ENCODE measurements at places on chromosomes 7 and 10.

GRCh38 chr7:139613971-139614411 lies 90.5 kb downstream of the CLEC2L start:
- no peak for DNase-seq

GRCh38 chr10:21292763-21293517 lies 232.5 kb downstream of the SKIDA1 start:
- no peak for DNase-seq

GRCh38 chr10:17240616-17241015 lies 12.6 kb downstream of the VIM start:
- DNase-seq, result no peak

DNA sequence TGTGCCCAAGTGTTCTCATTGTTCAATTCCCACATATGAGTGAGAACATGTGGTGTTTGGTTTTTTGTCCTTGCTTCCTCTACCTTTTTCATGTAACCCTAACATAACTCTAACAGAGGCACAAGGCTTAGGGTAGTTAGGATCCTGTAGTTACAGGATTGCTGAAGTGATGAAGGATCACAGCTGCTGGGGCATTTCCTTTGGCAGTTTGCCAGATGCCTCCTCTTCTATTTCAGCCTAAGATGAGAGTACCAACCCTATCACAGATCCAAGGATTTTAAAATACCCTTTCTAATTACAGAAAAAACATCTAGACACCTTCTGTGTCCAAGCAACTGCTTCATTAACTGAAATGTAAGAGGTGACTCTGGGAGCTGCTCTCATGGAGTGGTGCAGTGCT lies 141.7 kb upstream of the COL1A2 start:
- no peak for DNase-seq

- no peak for DNase-seq
Observed at GRCh38 chr10:33215635-33216034, 118.8 kb downstream of the NRP1 start.

DNA sequence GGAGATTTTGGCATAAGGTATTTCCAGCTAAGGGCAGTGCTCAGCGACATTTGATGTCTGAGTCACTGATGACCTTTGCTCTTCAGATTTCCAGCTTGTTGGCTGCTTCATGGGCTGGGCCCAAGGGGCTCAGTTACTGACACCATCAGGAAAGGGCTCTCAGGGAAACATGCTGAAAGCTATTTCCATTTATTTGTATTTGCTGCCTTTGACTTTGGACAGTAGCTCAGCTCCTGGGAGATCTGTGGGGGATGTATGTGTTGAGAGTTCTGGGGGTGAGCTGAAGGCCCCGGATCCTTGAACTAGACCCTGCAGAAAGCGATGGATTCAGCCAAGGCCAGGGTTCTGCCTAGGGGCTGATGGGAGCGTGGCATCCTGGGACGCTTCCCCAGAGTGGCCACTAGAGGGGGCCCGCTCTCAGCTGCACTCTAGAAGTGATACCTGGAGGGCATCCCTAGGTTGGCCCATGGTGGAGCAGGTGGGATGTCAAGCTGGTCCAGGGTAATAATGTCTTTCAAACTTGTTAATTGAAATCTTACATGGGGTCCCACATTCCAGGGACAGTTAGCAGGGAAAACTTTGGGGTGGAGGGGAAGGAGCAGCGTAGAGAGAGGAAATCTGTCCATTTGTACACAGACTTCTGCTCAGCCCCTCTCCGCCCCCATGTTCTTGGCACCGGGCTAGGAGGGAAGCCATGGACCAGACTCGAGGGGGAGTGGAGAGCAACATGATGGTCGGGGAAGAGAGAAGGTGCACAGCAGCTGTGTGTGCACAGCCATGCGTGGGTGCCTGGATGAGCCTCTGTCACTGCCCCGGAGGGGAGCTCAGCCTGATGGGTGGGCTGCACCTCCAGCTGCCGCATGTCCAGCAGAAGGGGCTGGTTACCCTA lies 3.0 kb upstream of the BTBD16 start:
- peak; percentile 63 for DNase-seq

DNA sequence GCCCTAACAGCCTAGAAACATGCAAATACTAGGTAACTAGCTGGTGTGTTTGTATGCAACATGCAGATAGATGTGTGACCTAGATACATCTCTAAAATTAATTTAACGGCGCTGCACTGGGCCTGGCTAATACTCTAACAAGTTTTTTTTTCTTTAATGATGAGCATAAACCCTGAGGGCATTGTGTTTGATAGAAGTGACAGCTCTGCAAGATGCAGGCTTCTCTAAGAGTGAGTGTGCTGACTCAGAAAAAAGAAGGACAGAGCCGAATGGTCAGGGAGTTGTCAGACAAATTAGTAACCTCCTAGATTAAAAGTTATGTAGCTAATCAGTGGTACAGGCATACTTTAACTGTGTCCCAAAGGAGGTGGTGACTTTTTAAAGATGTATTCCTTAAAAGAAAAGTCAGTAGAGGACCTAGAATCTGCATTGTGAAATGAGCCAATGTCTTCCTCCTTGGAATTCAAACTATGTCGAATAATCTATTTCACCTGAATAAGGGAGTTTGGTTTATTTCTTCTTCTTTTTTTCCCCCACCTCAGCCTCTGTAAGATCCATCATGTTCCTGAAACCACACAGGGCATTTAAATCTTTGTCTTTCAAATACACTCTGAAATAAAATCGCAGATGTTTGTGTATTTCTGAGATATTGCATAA lies 315.1 kb downstream of the GFRA1 start:
- no peak for DNase-seq

- DNase-seq, result no peak
Observed at GRCh38 chr7:1384113-1384415, 75.2 kb downstream of the MICALL2 start.

DNA sequence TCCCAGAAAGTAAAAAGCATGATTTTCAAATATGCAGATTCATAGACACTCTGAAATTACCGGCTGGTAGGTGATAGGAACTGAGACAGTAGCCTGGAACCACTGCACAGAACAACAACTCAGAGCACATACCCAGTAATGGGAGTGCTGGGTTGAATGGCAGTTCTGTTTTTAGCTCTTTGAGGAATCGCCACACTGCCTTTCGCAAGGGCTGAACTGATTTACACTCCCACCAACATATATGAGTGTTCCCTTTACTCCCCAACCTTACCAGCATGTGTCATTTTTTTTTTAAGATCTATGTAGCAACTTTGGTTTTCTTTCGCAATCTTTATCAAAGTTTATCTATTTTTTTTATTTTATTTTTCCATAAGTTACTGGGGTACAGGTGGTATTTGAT lies 358.8 kb downstream of the CALN1 start:
- no peak for DNase-seq

- no peak for DNase-seq
Observed at GRCh38 chr10:131860311-131860710, 40.5 kb upstream of the PPP2R2D start.

DNA sequence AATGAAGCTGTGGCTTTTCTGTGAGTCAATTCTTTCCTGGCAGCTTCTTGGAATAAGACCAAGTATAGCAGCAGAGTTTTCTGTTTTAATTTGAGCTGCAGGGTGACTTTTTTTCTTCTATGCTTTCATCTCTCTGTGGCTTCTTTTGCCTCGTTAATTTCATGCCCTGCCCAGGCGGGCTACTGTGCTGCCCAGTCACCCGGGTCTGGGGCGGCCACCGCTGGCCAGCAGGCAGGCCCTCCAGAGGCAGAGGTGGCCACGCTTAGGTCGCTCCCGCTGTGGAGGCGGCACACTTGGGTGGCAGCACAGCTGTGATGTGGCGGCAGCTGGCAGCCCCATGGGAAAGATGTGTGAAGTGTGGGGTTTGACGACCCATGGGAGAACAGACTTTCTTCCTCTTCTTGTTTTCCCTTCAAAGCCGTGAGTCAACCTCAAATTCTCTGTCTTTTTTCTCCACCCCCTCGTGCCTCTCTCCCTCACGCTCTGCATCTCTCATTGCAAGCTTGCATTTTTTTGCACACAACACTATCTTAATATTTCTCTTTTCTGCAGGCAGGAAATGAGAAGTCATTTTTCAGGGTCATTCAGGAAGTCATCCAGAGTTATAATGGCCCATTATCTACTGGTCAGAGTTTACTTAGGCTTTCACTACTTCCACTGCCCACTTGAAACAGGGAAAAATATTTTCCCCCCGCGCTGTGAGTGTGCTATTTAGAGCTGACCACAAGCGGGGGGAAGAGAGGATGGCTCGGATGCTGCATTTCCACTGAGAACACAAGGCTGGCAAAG lies 67.8 kb downstream of the EGFR start:
- peak; percentile 48 for DNase-seq

DNA sequence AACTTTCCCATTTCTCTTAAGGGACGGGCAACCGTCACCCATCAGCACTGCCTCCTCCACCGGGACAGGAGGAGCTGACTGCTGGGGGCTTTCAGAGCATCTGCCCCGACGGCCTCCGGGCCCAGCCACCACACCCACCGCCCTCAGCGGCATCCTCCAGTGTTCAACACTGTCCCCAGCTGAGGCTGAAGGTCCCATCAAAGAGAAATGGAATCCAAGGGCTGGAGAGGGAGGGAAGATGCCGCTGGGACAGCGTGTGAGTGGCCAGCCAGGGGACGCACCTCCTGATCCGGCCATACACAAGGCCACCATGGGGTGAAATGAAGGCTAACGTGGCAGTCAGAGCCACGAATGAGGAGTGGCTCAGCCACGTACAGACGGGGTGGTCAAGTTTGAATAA lies 153.6 kb upstream of the PPP2R2D start:
- no peak for DNase-seq

DNA sequence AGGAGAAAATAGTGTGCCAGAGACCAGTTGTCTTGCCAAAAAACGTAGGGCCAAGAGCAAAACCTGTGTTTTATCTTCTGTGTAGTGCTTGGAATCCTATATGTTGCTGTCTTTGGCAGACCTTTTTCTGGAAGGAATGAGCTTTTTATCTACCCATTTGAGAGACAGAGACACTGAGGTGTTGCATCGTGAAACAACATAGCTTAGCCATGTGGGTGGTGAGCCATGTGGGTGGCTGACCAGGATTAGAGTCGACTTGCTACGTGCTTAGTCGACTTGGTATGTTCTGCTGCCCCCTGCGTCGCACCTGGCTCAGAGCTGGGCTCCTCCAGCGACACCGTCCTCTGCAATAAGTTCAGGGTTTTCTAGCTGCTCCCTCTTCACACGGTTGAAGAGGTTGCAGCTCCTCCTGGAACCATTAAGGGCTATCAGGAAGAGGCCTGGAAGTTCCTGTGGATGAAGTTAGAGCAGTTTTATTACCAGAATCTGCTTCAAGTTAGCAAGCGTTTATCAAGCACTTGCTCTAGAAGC lies 175.8 kb downstream of the SH2D4B start:
- DNase-seq, result no peak

- DNase-seq, result no peak
Observed at GRCh38 chr7:111513566-111513965, 48.7 kb downstream of the IMMP2L start.

- DNase-seq, result no peak
Observed at GRCh38 chr10:124799211-124799610, 2.4 kb upstream of the ABRAXAS2 start.

DNA sequence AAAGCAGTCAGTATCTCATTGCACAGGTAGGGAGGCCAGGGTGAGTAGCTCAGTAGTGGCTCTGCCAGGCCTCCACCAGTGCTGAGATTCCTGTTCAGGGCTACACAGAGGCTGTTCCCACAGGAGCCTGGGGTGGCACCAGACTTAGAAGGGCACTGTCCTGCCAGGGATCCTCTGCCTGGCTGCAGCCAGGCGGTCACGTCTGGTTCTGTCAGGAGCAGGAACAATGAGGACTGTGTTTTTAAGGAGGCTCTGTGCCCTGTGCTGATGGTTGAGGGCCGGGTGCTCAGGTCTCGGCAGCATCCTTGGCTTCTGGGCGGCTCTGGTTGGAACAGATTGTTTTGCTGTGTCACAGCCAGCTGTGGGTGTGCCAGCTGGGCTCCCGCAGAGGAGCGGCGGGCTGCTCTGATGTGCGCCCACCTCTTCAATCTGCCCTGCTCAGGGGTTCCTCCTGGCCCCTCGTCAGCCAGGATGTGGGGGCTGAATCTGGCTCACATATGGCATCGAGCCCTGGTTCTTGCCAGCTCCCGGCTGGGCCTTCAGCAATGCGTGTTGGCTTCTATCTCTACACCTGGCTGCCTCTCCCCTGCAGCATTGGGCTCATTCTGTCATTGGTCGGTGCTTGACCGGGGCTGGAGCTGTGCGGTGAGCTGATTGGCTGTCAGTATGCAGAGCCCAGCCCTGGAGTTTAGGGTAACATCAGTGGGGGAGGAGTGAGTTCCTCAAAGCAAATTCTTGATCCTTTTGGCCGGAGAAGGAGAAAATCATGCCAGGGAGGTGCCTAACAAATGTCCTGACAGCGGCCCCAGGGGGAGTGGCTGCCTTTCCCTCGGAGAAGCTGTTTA lies 41.2 kb downstream of the TACR2 start:
- no peak for DNase-seq

- DNase-seq, result no peak
Observed at GRCh38 chr10:103882285-103883007, 27.1 kb upstream of the SH3PXD2A start.

GRCh38 chr7:42747044-42747443 lies 164.8 kb downstream of the C7orf25 start:
- DNase-seq, result no peak

DNA sequence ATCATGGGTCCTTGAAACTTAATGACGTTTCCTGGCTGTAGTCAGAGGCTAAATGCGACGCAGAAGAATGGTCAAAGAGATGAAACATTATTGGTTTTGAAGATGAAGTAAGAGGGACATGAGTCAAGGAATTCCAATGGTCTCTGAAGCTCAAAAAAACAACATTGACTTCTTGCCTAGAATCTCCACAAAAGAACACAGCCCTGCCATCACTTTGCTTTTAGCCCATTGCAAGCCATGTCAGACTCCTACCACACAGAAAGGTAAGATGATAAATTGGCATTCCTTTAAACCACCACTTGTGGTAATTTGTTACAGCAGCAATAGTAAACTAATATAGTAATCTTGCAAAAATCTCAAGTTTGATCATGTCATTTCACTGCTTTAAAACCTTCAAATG lies 109.4 kb downstream of the TMEM26 start:
- no peak for DNase-seq

DNA sequence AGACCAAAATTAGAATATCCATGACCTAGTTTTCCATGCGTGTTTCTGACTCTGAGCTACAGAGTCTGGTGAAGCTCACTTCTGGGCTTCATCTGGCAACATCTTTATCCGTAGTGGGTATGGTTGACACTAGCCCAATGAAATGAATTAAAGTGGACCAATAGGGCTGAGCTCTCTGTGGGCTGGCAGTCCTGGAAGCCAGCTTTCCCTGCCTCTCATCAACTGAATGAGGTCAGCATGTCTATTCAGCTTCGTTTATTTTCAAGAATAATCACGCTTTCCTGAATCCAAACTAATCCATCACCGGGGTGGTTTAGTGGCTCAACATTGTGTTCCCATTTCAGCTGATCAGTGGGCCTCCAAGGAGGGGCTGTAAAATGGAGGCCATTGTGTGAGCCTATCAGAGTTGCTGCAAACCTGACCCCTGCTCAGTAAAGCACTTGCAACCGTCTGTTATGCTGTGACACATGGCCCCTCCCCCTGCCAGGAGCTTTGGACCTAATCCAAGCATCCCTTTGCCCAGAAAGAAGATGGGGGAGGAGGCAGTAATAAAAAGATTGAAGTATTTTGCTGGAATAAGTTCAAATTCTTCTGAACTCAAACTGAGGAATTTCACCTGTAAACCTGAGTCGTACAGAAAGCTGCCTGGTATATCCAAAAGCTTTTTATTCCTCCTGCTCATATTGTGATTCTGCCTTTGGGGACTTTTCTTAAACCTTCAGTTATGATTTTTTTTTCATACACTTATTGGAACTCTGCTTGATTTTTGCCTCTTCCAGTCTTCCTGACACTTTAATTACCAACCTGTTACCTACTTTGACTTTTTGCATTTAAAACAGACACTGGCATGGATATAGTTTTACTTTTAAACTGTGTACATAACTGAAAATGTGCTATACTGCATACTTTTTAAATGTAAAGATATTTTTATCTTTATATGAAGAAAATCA lies 35.5 kb downstream of the CAV1 start:
- DNase-seq, result no peak

GRCh38 chr7:51077316-51077986 lies 239.2 kb downstream of the COBL start:
- DNase-seq, result no peak
